ENCODE measurements at places on chromosomes 4 and X. TPM values are rescaled to one million over a fixed set of nuclear protein-coding genes. Genes with fewer than 3 reads are reported as not detected.

Gene JAKMIP1
- 30.5 TPM for polyA plus RNA-seq

Gene C4orf51
- polyA plus RNA-seq: not detected

Gene FUNDC2
- 201 TPM for polyA plus RNA-seq

Gene MTMR8
- 0.15 TPM for polyA plus RNA-seq

Gene COL4A5
- 0.77 TPM for polyA plus RNA-seq

Gene P2RY8
- polyA plus RNA-seq: not detected

Gene CDKL2
- 30.2 TPM for polyA plus RNA-seq

Gene SULT1B1
- polyA plus RNA-seq: 0.17 TPM

Gene BGN
- polyA plus RNA-seq: 0.10 TPM

Gene IL15
- polyA plus RNA-seq: 0.22 TPM

Gene DMD
- polyA plus RNA-seq: 98.4 TPM

Gene SGMS2
- 8.5 TPM for polyA plus RNA-seq

Gene MAGEB1
- not detected for polyA plus RNA-seq

Gene AMBN
- polyA plus RNA-seq: not detected

Gene STBD1
- polyA plus RNA-seq: 0.16 TPM

Gene CTAG1B
- not detected for polyA plus RNA-seq

Gene HELT
- polyA plus RNA-seq: not detected

Gene GAGE12H
- not detected for polyA plus RNA-seq

Gene SSX2
- not detected for polyA plus RNA-seq

Gene MMRN1
- not detected for polyA plus RNA-seq

Gene HPSE
- polyA plus RNA-seq: 12.2 TPM

Gene TLR7
- polyA plus RNA-seq: not detected

Gene MED14
- polyA plus RNA-seq: 26.1 TPM

Gene SYNPO2
- 6.7 TPM for polyA plus RNA-seq

Gene DNAAF6
- not detected for polyA plus RNA-seq

Gene TMPRSS11B
- polyA plus RNA-seq: not detected

Gene DKK2
- 2.3 TPM for polyA plus RNA-seq

Gene IL3RA
- polyA plus RNA-seq: not detected

Gene ZNF827
- 6.8 TPM for polyA plus RNA-seq

Gene NPY2R
- 0.63 TPM for polyA plus RNA-seq

Gene GRID2
- polyA plus RNA-seq: 452 TPM

Gene HSFX2
- not detected for polyA plus RNA-seq

Gene IL13RA1
- 1.7 TPM for polyA plus RNA-seq

Gene PDHA2
- polyA plus RNA-seq: not detected

Gene YIPF6
- 39.6 TPM for polyA plus RNA-seq

Gene CT83
- not detected for polyA plus RNA-seq

Gene ODAPH
- 0.94 TPM for polyA plus RNA-seq

Gene SLC49A3
- polyA plus RNA-seq: not detected

Gene POLN
- 2.8 TPM for polyA plus RNA-seq

Gene VCX2
- polyA plus RNA-seq: not detected

Gene LRIT3
- 0.08 TPM for polyA plus RNA-seq

Gene FAM236D
- polyA plus RNA-seq: not detected

Gene DCLK2
- polyA plus RNA-seq: 8.5 TPM

Gene ZAR1
- polyA plus RNA-seq: not detected

Gene APLN
- polyA plus RNA-seq: not detected
